Stimulated activated CD4-positive, alpha-beta T cell treated with anti-CD3 and anti-CD28 coated beads, Interleukin-12 subunit alpha, Interleukin-12 subunit beta, amount 100 ng/mL, for 24 hours (primary cell): ENCODE measurements at places on chromosomes 6 and 20.

DNA sequence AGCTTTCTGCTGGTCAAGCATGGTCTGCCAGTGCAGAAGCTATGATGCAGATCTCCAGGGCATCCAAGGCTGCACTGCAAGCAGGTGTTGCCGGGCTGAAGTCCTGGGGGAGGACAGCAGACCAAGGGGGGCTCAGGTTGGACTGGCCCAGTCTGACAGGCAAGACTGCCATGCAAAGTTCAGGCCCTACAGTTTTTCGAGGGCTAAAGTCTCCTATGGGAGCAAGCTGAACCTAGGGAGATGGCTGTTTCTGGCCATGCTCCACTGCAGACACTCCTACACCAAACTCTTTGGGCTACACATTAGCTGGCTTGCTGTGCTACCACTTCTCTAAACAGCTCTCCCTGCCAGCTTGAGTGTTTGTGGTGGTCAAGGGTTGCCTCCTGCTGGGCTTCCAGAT lies 130.0 kb upstream of the SYNCRIP start:
- DNase-seq = no peak

DNA sequence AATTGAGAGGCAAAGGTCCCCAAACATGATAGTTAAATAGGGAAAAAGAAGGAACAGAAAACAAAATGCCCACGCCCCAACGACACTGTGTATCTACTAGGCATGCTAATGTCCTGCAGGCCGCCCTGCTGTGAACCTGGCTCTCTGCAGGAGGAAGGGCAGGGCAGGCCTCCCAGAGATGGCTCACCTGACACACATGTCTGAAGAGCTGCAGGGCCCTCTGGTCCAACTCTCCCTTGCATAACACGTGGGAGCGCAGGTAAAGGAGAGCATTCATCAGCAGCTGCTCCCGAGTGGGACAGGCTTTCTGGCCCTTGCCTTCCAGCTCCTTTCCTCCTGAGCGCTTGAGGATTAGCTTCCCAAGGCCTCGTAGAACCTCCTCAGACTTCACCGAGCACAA lies 53.7 kb upstream of the LYRM2 start:
- DNase-seq = no peak

- no peak for DNase-seq
Observed at GRCh38 chr6:4892785-4893485, 110.9 kb downstream of the RPP40 start.

GRCh38 chr6:166660157-166660688 lies 33.2 kb upstream of the RPS6KA2 start:
- no peak for DNase-seq

DNA sequence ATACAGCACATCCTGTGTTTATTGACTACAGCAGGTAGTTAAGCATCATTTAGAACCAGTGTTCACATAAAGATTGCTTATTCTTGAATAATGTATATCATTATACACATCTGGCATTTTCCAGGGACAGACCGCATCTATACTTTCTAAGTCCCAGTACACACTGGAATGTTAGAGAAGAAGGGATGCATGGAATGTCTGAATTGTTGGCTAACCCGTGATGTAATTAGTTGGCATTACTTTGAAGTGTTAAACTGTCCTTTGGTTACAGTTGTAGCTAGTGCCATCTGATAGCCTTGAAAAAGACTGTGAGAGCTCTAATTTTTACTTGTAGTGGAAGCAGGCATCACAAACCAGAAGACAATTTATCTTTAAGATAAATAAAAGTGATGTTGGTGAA lies 29.8 kb upstream of the MCHR2 start:
- DNase-seq = no peak

DNA sequence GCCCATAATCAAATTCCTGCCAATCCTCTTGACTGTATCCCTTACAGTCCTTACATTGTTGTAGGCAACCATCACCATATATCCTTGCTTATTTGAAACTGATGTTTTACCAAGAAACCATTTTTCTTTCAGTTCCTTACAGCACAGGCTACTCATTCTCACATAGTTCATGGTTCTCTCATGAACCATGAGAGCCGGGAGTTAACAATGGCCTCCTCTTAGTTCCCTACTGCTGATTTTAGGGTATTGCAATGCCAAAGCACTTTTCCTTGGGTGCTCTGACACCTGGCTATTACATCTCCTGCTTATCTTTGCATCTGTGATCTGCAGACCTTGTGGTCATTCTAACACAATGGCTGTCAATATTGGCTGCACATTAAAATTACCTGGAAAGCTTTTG lies 133.4 kb downstream of the MYB start:
- DNase-seq = no peak

DNA sequence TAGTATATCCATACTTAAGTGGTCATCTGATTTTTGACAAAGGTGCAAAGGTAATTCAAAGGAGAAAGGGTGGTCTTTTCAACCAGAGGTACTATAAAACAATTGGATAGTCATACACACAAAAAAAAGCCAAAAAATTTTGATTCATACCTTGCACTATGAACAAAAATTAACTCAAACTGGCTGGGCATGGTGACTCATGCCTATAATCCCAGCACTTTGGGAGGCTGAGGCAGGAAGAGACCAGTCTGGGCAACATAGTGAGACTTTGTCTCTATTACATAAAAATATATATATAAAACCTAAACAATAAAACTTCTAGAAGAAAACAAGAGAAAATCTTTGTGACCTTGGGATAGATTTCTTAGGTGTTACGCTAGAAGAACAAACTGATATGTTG lies 43.8 kb upstream of the ADIG start:
- DNase-seq = no peak

DNA sequence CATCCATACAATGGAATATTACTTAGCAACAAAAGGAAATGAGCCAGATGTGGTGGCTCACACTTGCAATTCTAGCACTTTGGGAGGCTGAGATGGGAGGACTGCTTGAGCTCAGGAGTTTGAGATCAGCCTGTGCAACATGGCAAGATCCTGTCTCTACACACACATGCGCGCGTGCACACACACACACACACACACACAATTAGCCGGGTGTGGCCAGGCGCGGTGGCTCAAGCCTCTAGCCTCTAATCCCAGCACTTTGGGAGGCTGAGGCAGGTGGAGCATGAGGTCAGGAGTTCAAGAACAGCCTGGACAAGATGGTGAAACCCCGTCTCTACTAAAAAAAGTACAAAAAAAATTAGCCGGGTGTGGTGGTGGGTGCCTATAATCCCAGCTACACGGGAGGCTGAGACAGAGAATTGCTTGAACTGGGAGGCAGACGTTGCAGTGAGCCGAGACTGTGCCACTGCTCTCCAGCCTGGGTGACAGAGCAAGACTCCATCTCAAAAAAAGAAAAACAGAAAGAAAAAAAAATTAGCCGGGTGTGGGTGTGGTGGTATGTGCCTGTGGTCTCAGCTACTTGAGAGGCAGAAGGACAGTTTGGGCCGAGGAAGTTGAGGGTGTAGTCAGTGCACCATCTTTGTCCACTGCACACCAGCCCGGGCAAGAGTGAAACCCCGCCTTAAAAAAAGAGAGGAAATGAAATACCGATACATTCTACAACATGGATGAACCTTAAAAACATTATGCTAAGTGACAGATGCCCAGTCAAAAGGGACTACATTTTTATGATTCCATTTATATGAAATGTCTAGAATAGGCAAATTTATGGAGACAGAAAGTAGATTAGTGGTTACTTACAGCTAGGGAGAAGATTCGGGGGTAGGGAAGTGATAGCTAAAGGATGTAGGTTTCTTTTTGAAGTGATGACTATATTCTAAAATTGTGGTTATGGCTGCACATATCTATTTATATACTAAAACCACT lies 52.5 kb downstream of the RBL1 start:
- DNase-seq = no peak

GRCh38 chr6:7332090-7332745 lies 19.2 kb upstream of the SSR1 start:
- no peak for DNase-seq

DNA sequence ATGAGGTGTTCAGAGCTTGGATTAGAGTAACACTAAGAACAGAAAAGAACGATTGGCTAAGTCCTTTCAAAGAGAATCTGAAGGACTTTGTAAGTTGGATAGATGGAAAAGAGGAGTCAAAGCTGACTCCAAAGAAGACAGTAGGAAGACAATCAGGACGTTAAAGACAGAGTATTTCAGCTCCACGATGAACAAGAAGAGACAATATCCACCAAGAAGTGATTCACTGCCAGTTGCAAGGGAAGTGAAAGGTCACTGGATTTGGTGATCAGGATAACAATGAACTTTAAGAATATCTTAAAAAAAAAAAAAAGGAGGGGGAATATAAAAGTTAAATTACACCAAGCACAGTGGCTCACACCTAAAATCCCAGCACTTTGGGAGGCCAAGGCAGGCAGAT lies 17.9 kb downstream of the REPS1 start:
- DNase-seq = no peak

DNA sequence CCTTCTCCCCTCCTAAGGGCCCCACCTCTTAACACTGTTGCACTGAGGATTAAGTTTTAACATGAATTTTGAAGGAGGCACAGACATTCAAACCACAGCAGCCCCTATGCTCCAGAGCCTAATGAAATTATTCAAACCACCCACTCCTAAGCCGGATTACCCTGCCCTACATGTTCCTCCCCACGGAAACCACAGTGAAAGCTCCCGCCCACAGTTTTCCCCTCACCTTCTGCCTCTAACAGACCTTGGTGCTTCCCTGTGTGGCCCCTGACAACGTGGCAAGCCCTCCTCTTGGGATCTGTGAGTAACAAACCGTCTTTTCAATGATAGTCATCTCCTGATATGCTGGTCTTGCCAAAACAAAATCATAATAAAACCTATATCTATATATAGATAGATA lies 74.8 kb downstream of the RIN2 start:
- DNase-seq = no peak
